ENCODE measurements at places on chromosomes 5 and 9.
A peak's percentile ranks its signal among the peaks of the same experiment; 100 is the strongest.

GRCh38 chr5:178786859-178787499 lies 56.5 kb upstream of the ZNF354A start:
- no peak for DNase-seq

DNA sequence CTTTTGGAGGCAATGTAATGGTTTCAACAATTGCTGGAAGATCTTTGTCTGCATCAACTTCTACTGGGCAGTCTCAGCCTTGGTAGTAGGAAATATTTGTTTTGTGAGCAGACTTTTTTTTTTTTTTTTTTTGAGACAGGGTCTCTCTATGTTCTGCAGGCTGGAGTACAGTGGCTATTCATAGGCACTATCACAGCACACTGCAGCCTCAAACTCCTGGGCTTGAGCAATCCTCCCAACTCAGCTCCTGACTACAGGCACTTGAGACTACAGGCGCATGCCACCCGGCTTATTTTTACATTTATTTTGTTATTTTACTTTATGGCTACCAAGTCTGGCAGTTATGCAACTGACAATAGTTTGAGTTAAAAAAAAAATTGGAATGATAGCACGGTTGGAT lies 187.3 kb downstream of the SNX18 start:
- no peak for DNase-seq

DNA sequence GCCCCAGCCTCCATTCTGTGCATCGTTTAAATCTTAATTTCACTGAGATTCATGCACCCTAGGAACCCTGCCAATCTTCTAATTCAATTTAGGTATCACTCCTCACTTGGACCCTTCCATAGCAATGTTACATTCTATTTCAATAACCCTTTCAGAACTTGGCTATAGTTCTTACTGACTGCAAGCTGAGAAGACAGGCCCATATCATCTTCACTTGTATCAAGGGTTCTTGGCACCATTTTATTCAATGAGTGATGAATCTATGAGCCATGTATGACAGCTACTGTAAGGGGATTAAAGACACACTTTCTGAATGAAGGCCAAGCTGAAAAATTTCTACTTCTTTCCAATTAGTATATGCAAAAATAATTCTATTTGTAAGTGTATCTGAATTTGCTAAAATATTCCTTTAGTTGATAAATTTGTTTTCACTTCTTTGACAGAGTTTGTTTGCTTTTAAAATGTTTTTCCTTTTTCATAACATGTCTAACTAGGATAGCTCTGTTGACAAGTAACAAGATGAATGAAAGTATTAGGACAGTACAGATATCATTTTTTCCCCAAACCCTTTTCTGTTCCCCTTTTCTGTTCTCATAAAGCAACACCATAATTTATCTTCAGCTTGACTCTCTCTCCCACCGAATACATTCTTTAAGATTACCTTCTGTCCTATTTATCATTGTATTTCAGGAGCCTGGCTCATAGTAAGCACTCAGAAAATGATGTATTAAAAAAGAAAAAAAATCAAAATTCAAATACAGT lies 9.6 kb downstream of the ITGA2 start:
- no peak for DNase-seq

GRCh38 chr9:134965851-134966250 lies 48.1 kb upstream of the FCN1 start:
- DNase-seq, result no peak

- DNase-seq, result no peak
Observed at GRCh38 chr5:98679963-98680362, 93.5 kb upstream of the RGMB start.

DNA sequence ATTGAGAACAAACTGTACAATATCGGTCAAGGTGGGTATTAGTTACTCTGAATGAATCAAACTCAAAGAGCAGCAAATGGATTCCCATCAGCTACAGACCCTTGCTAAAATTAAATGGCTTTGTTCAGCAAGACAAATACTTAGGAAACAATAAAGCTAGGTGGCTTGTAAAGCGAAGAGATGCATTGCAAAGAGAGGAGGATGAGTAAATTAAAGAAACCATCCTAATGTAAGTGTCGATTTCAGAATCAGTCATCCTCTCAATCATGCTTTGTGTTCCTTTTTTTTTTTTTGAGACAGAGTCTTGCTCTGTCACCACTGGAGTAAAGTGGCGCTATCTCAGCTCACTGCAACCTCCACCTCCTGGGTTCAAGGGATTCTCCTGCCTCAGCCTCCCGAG lies 359.2 kb upstream of the ZNF462 start:
- DNase-seq, result no peak

GRCh38 chr5:60084226-60084625 lies 190.7 kb upstream of the PDE4D start:
- no peak for DNase-seq

DNA sequence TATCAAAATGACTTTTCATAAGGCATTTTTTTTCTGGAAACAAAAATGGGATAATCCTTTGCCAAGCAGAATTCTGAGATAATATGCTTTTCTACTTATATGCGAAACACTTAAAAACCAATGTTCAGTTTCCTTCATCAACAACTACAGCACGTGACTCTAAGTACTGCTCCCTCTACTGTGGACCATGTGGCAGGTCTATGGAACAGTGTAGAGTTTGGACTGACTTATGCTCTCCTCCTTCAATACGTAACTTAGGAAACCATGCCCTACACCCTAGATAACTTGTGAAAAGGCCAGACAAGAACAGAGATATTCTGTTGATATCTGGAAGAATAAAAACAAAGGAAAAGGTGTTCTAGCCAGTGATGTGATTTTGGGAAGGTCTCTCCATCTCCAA lies 111.3 kb upstream of the GNA14 start:
- DNase-seq, result no peak

DNA sequence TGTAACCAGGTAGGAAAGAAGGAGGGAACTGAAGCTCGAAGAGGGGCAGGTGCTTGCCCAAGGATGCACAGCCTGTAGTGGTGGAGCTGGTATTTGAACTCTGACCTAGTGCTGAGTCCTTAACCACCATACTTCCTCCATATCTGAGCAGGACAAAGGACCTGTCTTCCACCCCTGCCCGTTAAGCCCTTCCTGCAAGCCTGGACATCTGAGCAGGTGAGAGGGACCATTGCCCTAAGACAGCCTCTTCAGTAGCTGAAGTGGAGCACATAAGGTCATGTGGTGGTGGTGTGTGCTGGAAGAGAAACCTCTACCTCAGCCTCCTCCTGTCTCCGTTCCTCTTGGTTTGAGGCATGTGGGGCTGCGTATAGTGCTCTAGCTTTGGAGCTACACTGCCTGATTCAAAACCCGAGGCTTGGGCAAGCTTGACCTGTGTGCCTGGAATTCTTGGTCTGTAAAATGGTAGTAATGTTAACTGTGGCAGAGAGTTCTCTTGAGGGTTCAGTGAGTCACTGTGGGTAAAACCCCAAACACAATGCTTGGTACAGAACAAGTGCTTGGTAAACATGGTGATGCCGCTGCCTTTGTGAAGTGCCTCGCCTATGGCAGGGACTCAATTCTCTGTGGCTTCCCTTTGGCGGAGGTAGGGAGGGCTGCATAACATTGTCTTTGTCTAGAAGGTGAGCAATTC lies 7.4 kb downstream of the GALNT10 start:
- DNase-seq, result peak; percentile 40

GRCh38 chr9:68949271-68950000 lies 64.5 kb downstream of the PRKACG start:
- no peak for DNase-seq

DNA sequence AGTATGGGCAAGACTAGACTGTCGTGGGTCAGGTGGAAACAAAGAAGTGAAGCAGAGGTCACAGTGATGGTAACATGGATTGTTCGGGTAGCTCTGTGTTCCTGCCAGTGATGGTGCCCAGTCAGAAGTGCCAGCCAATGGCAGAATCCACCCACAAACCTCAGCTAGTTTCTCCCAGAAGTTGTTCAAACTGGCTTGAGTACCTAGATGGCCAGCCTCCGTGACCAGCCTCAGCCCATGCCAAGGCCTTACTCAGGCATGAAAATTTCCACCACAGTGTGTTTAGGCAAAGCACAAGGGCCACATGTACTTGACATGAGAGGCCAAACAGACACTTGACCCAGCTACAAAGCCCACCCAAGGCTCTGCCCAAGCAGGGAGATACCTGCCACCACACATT lies 19.4 kb upstream of the BTNL9 start:
- DNase-seq, result no peak

GRCh38 chr9:120510816-120511215 lies 69.2 kb downstream of the CDK5RAP2 start:
- DNase-seq, result no peak

DNA sequence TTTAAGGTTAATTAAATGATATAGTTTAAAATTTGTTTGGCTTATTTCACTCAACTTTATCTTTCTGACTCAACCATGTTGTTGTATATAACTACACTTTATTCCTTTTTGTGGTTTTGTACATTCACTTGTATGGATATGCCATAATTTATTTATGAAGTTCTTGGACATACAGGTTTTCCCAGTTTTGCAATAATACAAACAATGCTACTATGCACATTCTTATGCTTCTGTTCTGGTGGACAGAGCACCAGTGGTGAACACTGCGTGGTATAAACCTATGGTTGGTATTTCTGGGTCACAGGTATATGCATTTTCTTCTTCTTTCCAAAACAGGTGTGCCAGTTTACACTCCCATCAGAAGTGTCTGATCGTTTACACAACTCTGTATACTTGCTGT lies 35.7 kb upstream of the TRIM14 start:
- no peak for DNase-seq

DNA sequence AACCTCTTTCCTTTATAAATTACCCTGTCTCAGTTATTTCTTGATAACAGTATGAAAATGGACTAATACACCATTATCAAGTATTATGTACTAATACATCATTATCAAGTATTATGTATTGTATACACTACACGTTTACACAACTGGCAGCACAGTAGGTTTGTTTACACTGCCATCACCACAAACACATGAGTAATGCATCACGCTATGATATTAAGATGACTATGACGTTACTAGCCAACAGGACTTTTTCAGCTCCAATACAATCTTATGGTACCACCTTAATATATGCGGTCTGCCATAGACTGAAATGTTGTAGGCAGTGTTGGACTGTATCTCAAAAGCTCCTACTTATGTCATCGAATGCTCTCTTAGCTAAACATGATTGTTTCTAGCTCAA lies 28.2 kb downstream of the PRELID2 start:
- no peak for DNase-seq

DNA sequence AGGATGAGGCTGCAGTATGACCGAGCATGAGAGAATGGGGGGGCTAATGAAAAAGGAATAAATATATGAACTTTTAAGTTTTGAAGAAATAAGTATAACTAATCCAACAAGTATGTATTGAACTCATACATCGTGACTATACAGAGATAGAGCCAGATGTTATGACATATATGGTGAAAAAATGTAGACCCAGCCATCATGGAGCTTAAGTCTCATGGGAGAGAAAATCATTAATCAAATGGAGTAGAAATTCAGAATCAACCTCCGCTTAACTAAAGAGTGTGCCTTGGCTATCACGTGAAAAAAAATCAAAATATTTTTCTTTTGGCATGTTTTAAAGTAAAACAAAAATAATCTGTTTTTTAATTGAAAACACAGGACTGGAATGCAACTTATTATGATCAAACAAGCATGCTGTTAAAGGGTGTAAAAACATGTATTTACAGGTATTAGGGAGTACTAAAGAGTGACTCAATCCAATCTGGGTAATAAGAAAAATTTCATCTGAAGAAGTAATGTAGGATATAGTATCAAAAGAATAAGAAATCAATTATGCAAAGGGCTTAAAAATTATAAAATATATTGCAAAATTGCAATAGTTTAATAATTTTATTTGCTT lies 868.5 kb upstream of the NUDT12 start:
- no peak for DNase-seq

DNA sequence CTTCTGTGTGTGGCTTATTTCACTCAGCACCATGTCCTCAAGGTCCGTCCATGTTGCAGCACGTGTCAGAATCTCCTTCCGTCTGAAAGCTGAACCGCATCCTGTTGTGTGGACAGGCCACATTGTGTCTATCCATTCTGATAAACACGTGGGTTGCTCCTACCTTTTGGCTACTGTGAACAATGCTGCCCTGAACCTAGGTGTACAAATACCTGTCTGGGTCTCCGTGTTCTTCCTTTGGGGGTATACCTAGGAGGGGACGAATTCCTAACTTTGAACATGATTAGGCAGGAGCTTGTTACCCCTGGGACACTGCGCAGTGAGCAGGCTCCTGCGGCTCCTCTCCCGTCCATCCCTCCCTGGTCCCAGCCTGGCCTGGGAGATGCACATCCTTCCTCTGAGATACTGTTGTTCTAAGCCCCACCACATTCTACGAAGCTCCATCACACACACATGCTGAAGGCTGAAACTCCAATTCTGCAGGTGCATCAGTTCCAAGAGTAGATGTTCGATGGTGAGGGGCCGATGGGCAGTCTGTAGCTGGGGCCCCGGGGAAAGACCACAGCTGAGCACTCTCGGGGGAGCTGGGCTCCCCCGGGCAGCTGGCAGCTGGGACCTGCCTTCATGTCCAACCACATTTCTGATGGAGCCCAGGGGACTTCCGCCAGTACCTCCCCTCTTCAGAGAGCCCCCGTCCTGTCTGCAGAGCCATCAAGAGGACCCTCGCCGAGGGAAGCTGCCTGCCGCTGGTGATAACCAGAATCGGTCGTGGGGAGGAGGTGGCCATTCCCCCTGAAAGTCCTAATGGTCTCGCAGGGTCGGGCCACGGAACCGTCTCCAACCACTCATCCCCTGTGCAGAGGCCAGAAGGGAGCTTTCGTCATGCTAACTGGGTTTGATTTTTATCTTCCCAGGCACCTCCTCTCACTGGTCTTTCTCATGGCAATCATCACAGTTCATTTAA lies 120.9 kb downstream of the COL23A1 start:
- DNase-seq, result no peak

DNA sequence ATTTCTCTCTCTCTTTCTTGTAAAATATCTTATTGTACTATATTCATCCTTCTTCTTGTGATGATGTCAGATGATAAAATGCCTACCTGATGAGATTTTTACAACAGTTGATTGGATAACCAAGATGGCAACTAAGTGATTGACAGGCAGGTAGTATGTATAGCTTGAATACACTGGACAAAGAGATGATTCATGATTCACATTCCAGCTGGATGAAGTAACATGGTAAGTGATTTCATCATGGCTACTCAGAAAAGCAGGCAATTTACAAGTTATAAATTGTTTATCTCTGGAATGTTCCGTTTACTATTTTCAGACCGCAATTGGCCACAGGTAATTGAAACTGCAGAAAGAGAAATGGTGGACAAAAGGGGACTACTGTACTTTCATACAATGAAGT lies 1471.7 kb upstream of the C9orf72 start:
- no peak for DNase-seq

GRCh38 chr5:163352531-163352930 lies 84.9 kb upstream of the CCNG1 start:
- no peak for DNase-seq

GRCh38 chr5:134948911-134949310 lies 18.8 kb upstream of the CATSPER3 start:
- DNase-seq, result no peak

- no peak for DNase-seq
Observed at GRCh38 chr9:97673922-97674321, 23.2 kb downstream of the XPA start.
